ENCODE measurements at places on chromosomes 3 and 15. TPM values are rescaled to one million over a fixed set of nuclear protein-coding genes. Genes with fewer than 3 reads are reported as not detected.

GLDN gene
- not detected for total RNA-seq

DNA sequence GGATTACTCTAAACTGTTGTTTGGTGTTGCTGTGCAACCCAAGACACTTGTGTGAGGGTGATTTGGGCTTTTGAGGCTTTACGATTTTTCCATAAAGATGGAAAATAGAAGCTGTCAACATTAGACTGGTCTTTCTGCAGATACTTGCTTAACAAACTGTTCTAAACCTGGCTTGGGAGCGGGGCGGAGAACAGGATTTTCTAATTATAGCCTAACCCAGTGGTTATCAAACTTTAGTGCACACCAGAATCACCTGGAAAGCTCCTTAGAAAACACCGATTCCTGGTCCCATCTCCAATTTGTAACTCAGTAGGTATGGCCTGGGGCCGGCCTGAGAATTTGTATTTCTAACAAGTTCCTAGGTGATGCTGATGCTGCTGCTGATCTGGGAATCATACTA, 19.0 kb downstream of the GPR156 start:
- no peaks in the 10 kb centered on the region for H3K4me1 ChIP-seq
- no peak overlapping the region for H3K27ac ChIP-seq
- no peaks in the 10 kb centered on the region for H3K36me3 ChIP-seq
- H3K4me3 ChIP-seq, result no peak overlapping the region

- no peak overlapping the region for H3K27ac ChIP-seq
- H3K36me3 ChIP-seq, result no peaks in the 10 kb centered on the region
- H3K4me3 ChIP-seq, result no peak overlapping the region
- no peaks in the 10 kb centered on the region for H3K27me3 ChIP-seq
Observed at GRCh38 chr3:12822725-12823373, 18.5 kb downstream of the RPL32 start.

- no peak overlapping the region for H3K4me3 ChIP-seq
- peaks cover 40% of the 10 kb centered on the region for H3K4me1 ChIP-seq
- H3K36me3 ChIP-seq, result peaks cover 10% of the 10 kb centered on the region
- H3K27me3 ChIP-seq, result no peaks in the 10 kb centered on the region
- H3K27ac ChIP-seq, result no peak overlapping the region
- DNase-seq, result no peak
Observed at GRCh38 chr15:67109141-67110034, 44.0 kb downstream of the SMAD3 start.

- no peak overlapping the region for H3K27ac ChIP-seq
- DNase-seq, result no peak
- H3K36me3 ChIP-seq, result no peaks in the 10 kb centered on the region
- H3K4me3 ChIP-seq, result no peak overlapping the region
- H3K4me1 ChIP-seq, result no peaks in the 10 kb centered on the region
- no peaks in the 10 kb centered on the region for H3K27me3 ChIP-seq
Observed at GRCh38 chr15:64034519-64034918, 11.8 kb downstream of the DAPK2 start.

All from MCF 10A (cell line).